ENCODE measurements at places on chromosomes 2 and 18.

DNA sequence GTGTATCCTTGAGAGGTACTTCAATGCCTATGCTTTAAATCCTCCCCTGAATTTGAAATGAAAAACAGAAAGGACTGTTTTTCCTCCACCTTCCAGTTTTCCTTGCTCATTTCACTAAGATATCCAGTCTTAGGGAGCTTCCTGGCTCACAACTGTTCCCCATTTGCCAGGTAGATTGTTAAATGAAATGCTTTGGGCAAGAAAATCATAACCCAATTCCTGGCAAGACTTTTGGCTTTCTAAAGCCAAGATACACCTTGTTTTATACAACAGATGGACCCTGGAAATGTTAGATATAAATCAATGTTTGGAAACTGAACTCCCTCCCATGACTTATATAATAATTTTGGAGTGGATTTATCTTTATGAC lies 3.6 kb upstream of the CHMP3 start:
- no peak for DNase-seq

GRCh38 chr2:64698668-64699444 lies 45.1 kb upstream of the SERTAD2 start:
- DNase-seq, result no peak

DNA sequence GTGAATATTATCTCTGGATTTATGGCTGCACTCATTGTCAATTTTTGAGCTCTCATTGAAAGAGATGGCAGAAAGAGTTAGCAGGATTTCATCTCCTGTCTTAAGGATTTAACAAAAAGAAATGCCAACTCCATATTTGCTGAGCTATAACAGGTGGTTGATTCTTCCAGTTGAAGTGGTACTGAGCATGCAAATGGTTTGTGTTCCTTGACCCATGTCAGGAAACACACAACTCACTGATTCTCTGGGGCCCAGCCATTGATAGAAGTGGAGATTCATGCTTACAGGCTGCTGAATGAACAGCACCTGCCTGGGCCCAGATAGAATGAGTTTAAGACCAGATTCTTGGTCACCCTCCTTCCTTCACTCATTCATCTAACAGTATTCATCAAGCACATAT lies 128.8 kb downstream of the CERS6 start:
- no peak for DNase-seq

DNA sequence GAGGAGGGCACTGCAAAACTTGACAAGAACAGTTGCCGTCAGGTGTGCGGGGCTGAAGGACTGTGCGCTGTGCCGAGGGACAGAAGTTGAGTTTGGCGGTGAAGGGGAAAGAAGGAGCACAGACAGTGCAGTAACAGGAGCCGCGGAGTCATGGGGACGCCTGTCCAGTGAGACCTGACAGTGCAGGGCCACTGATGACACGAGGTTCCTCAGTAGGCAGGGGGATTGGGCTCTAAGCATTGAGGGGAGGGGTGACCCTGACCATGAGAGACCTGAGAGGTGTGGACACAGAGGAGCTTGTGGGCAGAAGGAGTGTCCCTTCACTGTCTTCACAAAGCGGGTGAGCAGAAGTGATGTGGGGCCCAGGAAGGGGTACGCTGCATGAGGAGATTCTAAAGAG lies 104.8 kb downstream of the MTCL1 start:
- DNase-seq, result no peak

GRCh38 chr2:76851000-76851399 lies 671.2 kb downstream of the LRRTM4 start:
- no peak for DNase-seq

- no peak for DNase-seq
Observed at GRCh38 chr2:238326801-238327365, 6.6 kb downstream of the TRAF3IP1 start.

GRCh38 chr2:173644146-173644545 lies 289.5 kb downstream of the CDCA7 start:
- no peak for DNase-seq

DNA sequence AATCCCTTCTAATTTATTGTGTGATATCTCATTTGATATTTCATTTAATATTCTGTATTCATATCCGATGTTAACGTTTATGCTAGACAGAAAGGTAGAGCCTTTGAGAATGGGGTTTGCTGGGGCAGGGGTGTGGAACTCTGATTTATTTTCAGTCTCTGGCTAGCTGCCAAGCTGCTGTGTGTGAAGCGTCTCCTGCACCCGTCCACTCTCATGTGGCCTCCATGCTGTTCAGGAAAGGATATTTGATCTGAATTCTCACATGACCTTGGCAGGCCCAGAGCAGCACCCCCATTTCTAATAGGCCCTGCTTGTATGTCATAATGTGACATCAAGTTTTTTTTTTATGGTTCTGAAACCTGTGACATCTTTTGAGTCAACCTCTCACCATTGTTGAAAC lies 1.6 kb downstream of the IL1R1 start:
- no peak for DNase-seq

GRCh38 chr2:65867446-65867845 lies 435.0 kb upstream of the SPRED2 start:
- no peak for DNase-seq

GRCh38 chr18:69397096-69397495 lies 3.6 kb upstream of the DOK6 start:
- no peak for DNase-seq

DNA sequence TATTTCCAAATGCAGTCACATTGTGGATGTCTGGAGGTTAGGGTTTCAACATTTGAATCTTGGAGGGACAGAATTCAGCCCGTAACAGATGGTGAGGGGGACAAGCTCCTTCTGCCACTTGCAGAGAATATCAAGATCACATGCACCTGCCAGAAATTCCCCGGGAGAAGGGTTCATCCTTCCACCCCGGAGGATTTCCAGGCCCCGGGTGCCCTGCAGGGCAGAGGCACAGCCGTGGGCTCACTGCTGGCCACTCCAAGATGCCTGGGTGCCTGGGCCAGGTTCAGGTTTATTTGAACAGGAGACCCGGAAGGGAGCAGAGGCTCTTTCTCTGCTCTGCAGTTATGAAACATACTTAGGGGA lies 38.2 kb upstream of the MGAT4A start:
- no peak for DNase-seq

- no peak for DNase-seq
Observed at GRCh38 chr18:8469544-8470130, 139.6 kb upstream of the RAB12 start.

- no peak for DNase-seq
Observed at GRCh38 chr2:158693476-158693875, 101.6 kb upstream of the DAPL1 start.

- DNase-seq, result no peak
Observed at GRCh38 chr2:48356701-48357325, 173.1 kb upstream of the STON1 start.

DNA sequence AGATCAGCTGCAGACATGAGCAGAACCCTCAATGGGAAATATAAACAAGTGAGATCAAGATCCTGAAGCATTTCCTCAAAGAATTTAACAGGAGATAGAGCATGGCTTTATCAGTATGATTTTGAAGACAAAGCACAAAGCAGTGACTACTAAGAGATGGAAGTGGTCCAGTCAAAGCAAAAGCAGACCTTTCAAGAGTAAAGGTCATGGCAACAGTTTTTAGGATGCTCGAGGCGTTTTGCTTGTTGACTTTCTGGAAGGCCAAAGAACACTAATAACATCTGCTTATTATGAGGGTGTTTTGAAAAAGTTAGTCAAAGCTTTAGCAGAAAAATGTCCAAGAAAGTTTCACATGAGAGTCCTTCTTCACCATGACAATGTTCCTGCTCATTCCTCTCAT lies 128.5 kb downstream of the KCNE4 start:
- DNase-seq, result no peak

DNA sequence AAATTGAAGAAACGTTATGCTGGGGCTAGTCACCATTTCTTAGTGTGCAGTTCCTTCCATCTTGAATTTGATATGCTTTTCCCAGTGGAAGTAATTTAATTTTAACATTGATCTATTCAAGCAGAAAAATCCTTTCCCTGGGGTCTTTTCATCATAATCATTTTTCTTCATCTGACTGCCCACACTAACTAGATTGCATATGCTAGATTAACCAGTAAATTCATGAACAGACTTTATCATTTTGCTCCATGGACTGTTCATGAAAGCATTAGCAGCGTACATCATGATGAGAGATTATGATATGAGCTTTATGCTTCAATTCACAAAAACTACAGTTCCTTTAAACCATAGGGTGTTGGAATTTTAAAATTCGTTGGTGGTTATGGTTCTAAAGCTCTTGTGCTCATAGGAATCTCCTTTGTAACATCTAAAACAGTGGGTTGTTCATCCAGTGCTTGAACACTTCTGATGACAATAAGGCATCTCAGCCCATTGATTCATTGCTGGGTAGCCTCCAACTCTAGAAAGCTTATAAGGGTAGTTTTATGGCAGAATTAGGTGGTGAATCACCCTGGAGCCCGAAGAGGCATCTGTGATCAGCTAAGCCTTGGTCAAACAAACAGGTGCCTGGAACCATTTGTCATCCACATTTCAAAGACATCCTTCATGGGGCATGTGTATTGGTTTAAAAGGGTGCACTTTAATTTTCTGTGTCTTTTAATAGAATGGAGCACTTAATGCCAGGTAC lies 77.2 kb upstream of the NDUFV2 start:
- DNase-seq, result no peak

DNA sequence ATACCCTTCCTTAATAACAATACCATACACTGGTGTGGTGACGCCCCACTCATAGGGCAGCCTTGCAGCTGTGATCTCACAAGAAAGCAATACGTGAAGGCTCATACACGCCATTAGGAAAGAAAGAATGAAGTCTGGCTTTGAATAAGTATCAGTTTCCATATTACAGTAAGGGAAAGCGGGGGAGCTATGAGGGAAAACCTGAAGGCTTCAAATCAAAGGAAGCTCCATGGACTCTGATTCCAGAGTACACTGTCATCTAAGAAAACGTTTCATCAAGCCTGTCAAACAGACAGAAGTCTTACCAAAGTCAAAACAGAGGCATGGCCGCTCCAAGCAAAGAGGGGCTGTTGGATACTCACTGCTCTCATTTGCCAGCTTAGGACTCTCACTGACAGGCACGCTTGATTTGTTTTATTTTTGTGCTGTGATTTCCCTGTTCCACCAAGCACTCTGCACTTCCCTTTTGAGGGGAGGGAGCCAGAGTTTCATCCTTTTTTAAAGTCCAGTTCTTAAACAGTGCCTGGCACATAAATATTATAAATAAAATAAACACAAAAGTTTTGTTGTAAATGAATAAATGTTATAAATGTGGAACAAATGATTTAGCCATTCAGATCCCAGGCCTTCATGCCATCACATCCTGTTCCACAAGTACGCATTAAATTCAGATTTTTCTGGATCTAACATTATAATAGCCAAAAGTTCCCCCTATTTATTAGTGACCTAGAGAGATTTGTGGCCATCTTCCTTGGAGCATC lies 221.2 kb downstream of the PIEZO2 start:
- DNase-seq, result no peak

GRCh38 chr2:152050915-152051314 lies 47.9 kb downstream of the CACNB4 start:
- no peak for DNase-seq

- no peak for DNase-seq
Observed at GRCh38 chr2:174076975-174077374, 111.8 kb upstream of the SP3 start.

DNA sequence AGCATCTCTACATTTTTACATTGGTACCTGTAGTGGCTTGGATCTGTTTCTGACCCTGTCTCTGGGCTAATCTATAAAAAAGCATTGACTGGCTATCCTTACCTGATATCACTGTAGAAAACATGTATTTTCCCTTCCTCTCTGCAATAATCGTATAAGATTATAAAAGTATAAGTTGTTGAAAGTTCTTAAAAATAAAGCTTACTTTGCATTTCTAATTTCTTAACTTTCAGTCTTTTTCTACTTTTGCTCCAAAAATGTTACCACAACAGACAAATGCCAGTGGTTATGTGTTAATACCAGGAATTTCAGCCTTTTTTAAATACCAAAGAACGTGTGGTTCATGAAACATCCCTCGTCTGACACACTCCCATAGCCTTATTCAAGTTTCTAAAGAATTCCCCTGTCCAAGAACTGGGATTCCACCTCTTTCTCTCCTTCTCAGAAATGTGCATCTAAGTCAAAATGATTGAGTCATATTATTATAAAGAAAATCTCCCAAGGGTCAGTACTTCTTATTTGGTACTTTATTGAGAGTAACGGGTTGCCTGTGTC lies 28.5 kb upstream of the ACKR3 start:
- no peak for DNase-seq

DNA sequence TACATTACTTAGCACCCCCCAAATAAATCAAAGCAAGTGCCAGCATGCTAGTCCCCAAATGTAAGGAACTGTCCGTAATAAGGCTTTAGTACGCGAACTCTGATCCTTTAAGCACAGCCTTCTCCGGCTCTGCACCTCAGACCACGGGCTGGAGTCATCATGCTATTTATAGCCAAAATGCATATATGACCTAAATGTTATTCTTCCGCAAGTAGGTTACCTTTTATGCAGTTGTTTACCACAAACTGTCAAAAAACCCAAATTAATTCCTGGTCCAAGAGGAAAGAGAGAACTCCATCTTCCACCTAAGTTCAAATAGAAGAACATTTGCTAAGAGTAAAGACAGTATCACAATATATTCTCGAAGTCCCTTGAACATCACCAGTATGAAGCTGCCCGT lies 42.7 kb downstream of the ZNF516 start:
- DNase-seq, result no peak

DNA sequence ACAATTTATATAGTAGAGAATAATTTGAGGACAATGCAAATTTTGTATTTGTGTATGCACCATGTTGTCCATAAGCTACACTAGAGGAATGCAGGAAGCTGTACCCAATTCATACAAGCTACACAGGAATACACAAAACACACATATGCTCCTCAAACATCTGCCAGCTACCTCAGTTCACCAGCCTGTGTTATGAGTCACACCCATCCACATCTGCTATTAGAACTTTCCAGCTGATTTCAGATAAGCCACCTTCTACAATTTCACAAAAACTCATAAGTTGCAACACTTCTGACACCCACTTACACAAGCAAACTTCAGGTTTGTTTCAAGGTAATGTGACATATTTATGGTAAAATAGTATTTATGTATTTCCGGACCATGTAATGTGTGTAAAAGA lies 438.9 kb downstream of the SATB2 start:
- DNase-seq, result no peak

DNA sequence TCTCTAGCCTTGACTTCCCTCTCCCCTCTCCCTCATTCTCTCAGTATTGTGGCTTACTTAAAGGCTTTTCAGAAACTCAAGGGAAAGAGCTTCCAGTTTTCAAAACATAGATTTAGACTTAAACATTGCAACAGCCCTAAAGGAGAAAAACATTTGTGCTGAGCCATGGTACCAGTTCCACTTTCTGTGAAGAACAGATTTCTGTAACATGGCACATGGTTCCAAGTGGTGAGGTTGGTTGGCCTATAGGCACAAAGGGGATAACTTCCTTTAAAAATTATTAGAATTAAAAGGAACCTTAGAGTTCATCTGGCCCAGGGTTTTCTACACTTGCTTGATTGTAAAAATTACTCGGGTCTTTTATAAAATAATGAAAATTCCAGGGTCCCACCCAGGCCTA lies 138.6 kb upstream of the CDCA7 start:
- no peak for DNase-seq

DNA sequence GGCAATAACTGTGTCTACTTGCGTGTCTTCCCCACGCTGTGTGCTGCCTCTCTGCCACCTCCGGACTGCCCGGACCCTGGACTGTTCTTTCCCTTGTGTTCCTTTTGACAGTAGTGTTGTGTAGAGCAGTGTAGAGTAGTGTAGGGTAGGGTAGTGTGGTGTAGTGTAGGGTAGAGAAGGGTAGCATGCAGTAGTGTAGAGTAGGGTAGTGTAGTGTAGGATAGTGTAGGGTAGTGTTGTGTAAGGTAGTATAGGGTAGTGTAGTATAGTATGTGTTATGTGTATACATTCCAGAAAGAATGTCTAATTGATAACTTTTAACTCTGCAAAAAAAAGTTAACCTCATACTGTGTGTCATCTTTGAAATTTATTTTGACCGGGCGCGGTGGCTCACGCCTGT lies 49.7 kb upstream of the ZNF236 start:
- DNase-seq, result no peak

All from GM12892 (cell line).